ENCODE measurements at places on chromosomes 13 and 19.

DNA sequence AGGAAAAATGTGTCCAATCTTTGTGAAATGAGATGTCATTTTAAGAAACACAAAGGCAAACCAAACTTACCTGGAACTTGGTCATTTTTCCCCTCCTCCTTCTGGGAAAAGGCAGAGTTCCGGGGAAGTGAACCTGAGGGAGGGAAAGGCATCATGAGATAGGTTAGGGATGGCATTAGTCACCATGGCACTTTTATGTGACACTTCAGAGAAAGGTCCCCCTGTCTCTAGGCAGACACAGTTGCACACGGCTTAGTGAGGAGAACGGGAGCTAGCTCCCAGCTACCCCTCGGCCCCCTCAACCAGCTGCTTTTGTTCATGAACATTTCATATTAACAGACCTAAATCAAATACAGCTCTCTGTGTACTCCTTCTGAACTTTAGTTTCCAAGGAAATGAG, 1.5 kb downstream of the ZNF235 start:
- no peak for DNase-seq

DNA sequence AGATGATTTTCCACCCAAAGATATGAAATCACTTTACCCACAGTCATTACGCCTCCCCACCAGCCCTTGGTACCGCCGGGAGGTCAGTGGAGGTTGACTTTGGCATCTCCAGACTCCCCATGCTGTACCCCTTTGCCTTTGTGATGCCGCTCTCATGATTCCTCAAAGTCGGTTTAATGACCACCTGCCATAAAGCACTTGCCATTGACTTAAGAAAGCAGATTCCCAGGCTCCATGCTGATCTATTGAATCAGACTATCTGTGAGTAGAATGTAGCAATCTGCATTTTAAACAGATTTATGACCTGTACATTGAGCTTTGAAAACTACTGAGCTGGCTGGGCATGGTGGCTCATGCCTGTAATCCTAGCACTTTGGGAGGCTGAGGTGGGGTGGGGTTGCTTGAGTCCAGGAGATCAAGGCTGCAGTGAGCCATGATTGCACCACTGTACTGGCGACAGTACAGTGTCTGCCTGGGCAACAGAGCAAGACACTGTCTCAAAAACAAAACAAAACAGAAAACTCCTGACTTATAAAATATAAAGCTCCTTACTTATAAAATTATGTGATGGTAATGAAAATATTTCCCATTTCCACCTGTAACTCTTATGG, 235.2 kb downstream of the KLF5 start:
- DNase-seq: no peak

DNA sequence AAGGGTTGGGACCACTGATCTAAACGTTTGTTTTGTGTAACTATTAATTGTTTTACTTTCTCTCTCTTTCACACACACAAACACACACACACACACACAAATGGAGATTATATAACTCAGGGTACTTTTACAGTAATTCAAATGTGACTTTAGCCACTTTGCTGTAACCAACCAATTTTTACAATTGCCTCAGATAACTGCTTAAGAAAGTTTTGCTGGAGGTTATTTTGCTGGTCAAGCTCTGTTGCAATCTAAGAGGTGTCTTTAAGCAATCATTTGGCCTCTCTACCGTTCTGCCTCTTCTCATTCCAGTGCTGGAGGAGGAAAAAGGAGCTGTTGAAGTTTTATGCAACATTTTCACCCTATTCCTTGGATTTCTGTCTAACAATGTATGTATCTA, 63.0 kb downstream of the TBC1D4 start:
- DNase-seq: no peak

GRCh38 chr13:19581675-19582074, 20.3 kb upstream of the TPTE2 start:
- no peak for DNase-seq

DNA sequence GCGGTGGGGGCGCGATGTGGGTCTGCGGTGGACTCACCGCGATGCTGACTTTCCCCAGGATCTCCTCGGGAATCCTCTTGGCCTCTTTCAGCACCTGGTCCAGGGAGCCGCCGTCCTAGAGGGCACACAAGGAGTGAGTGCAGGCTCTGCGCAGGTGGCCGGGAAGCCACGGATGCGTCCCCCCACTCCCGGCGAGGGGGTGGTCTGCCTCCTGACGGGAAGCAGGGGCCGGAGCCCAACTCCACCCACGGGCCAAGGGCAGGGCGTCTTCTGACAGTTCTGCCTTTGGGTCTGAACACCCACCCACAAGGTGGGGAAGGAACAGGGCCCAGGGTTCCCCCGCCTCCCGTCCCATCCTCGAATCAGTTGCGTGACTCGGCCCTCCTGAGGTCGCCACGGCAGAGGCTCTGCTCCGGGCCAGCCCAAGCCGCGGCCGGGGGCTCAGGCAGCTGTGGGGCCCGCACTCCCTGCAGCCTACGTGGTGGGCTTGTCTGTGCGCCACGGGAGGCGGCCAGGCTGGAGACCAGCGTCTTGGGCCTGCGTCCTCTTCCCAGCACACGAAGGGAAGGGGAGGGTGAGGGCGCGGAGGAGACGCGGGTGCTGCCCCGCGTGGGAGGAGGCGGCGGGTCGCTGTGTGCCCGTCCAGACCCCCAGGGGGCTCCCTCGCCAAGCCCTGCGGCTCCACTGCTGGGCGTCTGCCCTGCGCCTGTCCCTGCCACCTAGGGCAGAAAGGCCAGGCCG, 21.4 kb downstream of the MAP2K2 start:
- no peak for DNase-seq

- no peak for DNase-seq
These were observed 145.0 kb downstream of the ABCC4 start for GRCh38 chr13:95156208-95156607.
